ENCODE measurements at places on chromosomes 11 and 22.

DNA sequence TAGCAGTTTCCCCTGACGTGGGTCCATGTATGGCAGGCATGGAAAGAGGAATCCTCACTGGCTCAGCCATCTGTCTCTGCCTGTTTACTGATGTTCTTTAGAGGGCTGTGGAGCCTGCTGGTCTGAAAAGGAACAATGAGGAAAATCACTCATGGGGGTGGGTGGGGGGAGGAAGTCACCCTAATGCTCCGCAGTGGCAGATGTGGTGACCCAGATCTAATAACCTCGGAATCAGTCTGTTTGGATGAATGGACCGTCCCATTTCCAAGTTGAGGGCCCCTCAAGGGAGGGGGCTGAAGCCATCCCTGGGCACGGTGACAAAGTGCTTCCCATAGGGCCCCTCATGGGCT is 4.4 kb downstream of the BCR start:
- DNase-seq = no peak

GRCh38 chr11:568306-569157 is 7.7 kb upstream of the PHRF1 start:
- DNase-seq = peak; percentile 92

- no peak for DNase-seq
Observed at GRCh38 chr11:1072116-1072820, 2.4 kb upstream of the MUC2 start.

GRCh38 chr11:112352907-112353306 is 92.2 kb upstream of the PLET1 start:
- no peak for DNase-seq

GRCh38 chr22:47166446-47167016 is 404.1 kb downstream of the TBC1D22A start:
- DNase-seq = no peak

GRCh38 chr11:72833811-72834493 is 19.7 kb downstream of the ATG16L2 start:
- no peak for DNase-seq

- no peak for DNase-seq
Observed at GRCh38 chr11:63985812-63986155, 454 bp upstream of the OTUB1 start.

Measured in ACHN (cell line).